NCI-H446 treated with DMSO at 0.1 percent for 48 hours (cell line): ENCODE measurements at places on chromosomes 11 and 22.

- DNase-seq, result no peak
These were observed 22.7 kb downstream of the ARFGAP3 start for GRCh38 chr22:42834177-42834949.

DNA sequence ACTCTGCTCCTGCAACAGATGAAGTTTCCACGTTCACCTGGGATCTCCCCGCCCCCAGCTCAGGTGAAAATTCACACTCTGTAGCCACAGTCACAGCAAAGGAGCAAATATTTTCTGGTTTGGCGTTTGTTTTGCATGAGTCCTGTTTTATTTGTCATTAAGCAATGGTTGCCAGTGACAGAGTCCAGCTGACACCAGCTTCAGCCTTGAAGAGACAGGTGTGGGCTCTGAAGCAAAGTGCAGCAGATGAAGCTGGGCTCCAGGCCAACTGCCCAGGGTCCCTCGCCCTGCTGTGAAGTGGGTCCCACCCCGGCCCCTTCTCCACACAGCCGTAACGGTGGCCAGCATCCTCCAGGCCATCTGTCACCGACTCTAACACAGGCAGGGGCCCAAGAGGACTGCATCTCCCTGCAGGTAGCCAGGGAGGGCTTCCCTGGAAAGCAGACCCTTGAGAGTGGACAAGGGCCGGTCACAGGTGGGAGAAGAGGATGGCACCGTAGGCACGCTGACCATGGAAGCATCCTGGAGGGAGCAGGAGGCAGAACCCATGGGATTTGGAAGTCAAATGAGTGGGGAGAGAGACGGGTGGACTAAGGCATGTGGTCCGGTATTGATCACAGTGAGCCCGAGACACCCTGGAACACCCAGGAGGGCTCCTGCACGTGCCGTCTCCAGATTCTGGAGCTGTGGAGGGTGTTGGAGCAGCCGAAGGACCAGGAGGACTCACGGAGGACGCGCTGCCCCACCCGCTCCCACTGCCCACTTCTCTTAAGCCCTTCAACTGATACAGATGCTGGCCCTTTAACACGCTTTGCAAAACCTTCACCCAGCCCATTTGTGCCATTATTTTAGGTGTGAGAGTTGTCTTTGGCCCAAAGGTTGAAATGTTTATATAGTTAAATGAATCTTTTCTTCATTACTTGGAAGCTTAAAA is 294.5 kb downstream of the BRD1 start:
- no peak for DNase-seq

GRCh38 chr11:57320067-57320718 is 4.6 kb downstream of the TNKS1BP1 start:
- no peak for DNase-seq

- DNase-seq, result no peak
These were observed 868.7 kb upstream of the CHORDC1 start for GRCh38 chr11:91091563-91091962.

GRCh38 chr11:27468209-27468994 is 4.2 kb downstream of the LGR4 start:
- no peak for DNase-seq

DNA sequence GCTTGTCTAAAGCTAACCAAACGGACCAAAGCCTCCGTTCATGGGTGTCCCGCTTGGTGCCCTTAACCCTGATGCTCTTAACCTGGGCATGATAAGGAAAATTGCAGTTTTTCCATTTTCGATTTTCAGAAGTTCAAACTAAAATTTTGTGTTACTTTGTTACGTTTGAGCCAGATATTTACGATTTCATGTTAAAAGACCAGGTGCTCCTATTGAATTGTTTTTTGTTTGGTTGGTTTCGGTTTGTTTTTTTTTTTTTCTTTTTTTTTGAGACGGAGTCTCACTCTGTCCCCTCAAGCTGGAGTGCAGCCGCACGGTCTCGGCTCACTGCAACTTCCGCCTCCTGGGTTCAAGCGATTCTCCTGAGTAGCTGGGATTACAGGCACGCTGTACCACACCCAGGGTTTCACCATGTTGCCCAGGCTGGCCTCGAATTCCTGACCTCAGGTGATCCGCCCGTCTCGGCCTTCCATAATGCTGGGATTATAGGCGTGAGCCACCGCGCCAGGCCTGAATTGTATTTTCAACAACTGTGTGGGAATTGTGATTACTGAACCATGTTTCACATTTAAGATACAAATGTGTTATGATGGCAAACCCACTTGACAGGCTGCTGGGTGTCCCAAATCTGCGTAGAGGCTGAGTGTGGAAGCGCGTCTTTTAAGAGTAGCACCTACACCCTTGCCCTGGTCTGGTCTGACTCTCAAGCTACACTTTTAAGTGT is 864 bp upstream of the USP28 start:
- DNase-seq, result no peak

DNA sequence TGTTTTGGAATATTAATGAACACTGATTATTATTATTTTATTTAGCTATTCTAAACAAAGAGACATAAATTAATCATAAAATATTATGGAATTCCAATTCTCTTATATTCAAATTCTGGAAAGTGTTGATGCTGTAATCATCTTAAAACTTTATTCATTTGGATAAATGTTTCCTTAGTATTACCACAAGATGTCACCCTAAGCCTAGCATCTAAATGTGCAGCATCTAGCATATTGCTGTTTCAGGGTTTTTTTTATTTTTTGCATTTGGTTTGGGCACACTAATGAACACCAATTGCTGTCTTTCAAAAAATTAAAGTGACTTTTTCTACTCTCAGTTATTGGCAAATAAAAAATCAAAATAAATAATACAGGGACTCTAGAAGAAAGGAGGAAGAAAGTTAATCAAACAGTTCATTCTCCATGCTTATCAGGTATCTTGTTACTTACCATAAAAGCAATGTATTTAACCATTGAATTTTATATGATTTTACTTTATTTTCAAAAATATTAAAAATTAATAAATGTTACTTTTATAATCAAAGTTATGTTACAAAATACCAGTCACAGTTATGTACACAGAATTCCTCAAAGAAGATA is 31.8 kb downstream of the DLG2 start:
- DNase-seq, result peak; percentile 45

DNA sequence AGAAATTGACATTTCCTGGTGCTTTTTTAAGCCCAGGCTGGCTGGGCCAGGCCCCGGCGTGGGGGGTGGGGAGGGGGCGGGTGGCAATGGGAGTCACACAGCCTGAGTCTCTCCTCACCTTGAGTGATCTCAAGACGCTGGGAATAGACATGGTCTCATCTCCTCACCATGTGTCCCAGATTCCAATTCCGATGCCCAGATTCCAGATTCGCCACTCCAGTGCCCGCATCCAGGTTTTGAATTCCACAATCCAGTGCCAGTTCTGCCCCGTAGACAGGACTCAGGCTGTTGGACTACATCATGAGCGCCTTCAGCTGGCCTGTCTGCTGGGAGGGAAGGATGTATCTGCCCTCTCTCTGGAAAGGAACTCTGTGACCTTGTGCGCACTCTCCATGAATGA is 19.1 kb downstream of the KCNC1 start:
- DNase-seq, result no peak

DNA sequence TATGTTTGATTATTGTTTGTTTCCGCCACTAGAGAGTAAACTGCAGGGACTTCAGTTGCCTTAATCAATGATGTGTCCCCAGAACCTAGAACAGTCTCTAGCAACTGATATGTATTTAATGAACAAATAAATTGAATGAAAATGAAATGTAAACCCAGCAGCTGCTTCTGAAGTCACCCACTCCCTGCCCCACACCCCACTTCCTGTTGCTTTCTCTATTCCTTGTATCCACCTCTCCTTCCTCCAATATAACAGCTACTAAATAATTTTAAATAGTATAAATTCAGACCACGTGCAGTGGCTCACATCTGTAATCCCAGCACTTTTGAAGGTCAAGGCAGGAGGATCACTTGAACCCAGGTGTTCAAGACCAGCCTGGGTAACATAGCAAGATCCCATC is 15.8 kb downstream of the MYH9 start:
- DNase-seq, result no peak

- DNase-seq, result no peak
These were observed 205.1 kb upstream of the CADM1 start for GRCh38 chr11:115709297-115709696.

DNA sequence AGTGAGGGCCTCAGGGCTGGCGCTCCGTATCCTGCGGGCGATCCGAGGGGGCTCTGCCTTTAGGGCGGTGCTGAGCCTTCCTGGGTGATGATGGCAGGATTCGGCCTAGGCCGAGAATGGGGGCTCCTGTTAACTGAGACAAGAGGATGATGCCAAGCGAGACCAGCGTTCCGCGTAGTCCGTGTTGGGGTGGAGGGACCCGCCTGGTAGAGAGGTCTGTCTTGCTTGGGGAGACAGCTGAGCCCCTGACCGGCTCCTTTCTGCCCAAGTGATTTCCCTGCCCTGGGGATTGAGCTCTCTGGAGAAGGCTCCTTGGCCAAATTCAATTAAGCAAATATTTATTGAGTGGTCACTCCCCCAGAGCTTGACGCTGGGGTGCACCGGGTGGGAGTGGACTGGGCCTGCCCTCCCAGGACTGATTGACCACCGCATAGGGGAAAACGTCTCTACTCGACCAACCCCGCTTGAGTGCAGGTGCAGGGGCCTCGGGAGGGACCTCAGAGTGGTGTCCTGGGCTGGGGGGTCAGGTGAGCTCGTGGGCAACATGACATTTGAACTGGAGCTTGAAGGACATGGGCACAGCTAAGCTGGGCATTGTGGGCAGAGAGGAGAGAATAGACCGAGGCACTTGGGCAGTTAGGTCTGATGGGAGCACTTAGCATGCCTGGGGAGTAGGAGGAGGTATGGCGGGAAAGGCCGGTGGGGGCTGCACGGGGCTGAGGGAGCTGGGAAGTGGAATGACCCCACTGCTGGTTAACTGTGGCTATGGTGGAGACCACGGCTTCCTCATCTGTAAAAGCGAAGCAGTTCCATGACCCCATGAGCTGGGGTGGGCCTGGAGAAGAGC is 1.1 kb downstream of the GNAZ start:
- DNase-seq, result no peak

GRCh38 chr22:29831958-29832357 is 6.1 kb downstream of the ASCC2 start:
- DNase-seq, result no peak

DNA sequence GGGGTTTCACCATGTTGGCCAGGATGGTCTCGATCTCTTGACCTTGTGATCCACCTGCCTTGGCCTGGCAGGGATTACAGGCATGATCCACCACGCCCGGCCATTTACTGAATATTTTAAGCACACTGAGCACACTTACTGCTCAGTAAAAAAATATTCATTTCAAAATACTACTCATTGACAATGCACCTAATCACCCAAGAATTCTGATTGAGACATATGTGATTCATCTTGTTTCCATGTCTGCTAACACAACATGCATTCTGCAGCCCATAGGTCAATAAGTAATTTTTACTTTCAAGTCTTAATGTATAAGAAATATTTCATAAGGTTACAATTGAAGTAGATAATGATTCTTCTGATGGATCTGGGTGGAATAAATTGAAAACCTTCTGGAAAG is 4.2 kb upstream of the OR52J3 start:
- DNase-seq, result no peak

- DNase-seq, result no peak
These were observed 63.1 kb downstream of the RPUSD4 start for GRCh38 chr11:126148317-126148716.

- no peak for DNase-seq
These were observed 50.2 kb downstream of the FLRT1 start for GRCh38 chr11:64085906-64086257.

DNA sequence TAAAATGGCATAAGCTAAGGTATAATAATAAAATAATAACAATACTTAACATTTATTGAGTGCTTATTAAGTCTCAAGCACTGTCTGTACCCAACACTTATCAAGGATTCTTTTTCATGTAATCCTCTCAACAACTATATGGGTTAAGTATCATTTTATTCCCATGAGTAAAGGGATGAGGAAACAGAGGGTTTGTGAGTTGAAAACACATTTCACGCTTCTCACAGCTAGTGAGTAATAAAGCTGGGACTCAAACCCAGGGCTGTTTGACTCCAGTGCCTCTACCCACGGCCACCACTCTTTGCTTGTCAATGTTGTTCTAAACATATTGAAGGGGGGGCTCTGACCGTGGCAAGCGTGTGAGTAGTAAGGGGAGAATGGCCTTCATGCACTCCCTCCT is 8.7 kb downstream of the CD3E start:
- DNase-seq, result no peak

DNA sequence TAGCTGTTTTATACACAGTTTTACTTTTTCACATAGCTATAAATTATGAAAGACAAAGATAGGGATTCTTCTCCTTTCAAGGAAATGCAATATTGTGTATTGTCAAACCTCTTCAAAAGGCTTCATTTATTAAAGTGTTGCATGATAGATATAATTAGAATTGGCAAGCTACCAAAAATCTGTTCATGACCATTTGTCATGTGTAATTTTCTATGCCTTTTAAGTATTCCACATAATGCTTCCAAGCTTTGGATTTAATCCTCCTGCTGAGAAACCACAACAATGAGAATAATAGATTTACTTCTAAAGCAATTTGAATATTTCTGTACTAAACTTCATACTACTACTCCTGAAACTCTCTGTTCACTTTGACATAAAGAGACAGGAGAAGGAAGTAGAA is 403.2 kb upstream of the CCDC179 start:
- no peak for DNase-seq

GRCh38 chr22:23199159-23199558 is 18.9 kb downstream of the BCR start:
- DNase-seq, result no peak

DNA sequence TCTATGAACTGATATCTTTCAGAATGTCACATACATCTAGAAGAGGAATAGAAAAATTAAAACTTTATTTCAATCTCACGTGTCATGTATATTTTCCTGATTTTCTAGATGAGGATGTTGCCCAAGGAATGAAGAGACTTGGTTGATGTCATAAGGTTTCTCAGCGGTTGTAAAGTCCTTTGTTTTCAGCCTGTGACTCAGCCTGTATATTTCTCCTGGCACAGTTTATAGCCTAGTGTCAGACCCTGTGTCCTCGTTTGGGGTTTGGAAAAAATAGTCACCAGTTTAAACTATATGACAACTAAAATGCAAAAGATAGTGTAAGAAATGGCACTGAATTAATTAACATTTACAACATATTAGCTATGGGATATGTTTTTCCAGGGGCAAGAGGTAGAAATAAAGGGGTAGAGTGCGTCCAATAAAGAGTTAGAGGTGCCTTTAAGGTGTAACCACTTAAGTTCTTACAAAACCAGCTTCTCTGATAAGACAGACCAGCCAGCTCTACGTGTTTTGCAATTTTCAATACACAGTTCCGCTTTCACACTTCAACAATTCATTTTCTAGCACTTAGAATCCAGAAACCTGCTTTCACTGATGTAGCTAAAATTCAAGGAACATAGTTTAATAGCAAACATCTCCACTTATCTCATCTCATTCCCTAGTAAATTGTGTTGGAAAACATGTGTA is 1432.6 kb upstream of the TENM4 start:
- no peak for DNase-seq

DNA sequence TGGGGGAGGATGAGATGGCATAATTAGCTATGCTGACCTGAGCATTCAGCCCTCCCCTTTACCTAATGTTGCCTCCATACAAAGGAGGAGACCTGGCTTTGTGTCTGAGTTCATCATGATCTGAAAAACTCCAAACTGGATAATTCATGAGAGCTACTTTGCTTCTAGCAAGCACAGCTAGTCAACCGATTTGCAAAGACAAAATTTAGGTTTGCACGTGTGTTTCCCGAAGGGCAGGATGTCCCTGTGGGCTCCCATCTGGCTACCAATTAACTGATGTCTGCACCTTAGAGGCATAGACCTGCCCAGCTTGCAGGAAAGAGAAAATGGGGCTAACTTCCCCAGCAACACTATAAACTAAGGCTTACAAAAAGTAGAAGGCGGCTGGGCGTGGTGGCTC is 42.2 kb upstream of the POU2AF1 start:
- DNase-seq, result no peak
